ENCODE measurements at places on chromosomes 4 and X.

GRCh38 chr4:112735474-112735951, 98.6 kb downstream of the LARP7 start:
- no peak for DNase-seq

DNA sequence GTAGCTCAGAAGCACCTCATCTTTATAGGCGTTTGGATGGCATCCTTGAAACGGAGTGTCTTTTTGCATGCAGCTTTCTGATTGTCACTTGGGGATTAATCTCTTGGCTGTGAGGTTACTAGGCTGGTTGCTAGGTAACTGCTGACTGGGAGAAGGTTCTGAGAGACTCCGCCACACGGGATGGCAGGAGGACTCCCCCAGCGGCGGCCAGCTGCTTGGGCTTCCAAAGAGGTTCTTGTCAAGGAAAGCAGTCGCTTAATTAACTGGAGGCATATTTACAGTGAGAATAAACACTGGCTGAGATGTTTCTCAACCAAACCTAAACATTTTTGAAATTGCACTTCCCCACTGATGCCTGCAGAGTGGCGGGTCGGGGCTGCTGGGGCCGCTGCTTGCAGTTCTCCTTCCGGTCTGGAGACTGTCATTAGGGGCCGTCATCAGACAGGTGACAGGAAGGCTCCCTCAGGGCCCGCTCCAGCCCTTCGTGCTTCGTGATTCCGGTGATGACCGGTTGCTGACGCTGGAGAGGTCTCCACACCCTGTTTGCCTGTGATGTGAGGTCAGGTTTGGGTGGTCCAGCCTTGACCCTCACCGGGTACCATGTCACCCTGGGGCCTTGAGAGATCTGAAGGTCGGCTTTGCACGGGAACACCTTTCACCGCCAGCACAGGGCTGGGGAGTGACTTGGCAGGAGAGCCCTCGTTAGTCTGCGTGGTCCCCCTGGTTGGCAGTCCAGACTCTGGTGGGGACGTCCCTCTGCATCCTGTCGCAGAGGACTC, 9.1 kb downstream of the NSG1 start:
- DNase-seq = no peak

DNA sequence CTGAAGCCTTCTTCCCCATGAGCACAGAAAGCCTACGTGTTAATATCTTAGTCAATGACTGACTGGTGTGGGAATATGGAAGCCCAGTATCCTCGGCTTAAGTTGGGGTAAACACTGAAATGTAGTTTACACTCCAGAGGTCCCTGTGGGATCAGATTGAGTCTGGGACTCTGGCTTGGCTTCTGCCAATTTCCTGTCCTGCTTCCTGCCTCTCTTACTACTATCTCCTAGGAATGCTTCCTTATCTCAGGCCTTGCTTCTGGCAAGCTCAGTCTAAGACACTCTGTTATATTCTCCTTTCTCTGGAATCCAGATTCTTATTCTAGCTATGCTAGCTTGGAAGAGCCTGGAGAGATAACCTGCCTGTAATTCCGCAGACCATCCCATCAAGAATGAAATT, 174.0 kb upstream of the LDB2 start:
- DNase-seq = no peak

DNA sequence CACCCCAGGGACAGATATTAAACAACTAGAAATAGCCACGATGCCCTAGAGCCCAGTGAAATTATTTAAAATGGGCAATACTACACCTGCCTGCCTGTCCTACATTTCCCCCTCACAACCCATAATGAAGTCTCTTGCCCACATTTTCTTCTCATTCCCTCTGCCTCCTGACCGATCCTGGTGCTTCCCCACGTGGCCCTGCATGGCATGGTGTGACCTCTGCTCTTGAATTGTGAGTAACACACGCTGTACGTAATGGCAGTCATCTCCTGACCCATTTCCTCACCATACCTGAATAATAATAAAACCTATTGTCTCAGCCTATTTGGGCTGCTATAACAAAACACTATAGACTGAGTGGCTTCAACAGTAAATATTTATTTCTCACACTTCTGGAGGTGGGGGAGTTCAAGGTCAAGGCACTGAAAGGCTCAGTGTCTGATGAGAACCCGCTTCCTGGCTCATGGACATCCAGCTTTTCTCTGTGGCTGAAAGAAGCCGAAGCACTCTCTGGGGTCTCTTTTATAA, 77.0 kb upstream of the ENPP6 start:
- DNase-seq = no peak

GRCh38 chr4:38151873-38152272, 191.7 kb downstream of the PTTG2 start:
- DNase-seq = no peak
